T-cell (primary cell): ENCODE measurements at places on chromosomes 4 and X.
A peak's percentile ranks its signal among the peaks of the same experiment; 100 is the strongest.

GRCh38 chr4:82679531-82679930 is 117.7 kb upstream of the TMEM150C start:
- no peak overlapping the region for H3K27ac ChIP-seq
- no peak overlapping the region for H3K4me3 ChIP-seq
- H3K36me3 ChIP-seq = no peaks in the 10 kb centered on the region
- no peaks in the 10 kb centered on the region for H3K27me3 ChIP-seq
- DNase-seq = no peak
- no peaks in the 10 kb centered on the region for H3K4me1 ChIP-seq

GRCh38 chrX:115322375-115322774 is 32.9 kb downstream of the LUZP4 start:
- no peaks in the 10 kb centered on the region for H3K4me1 ChIP-seq
- H3K36me3 ChIP-seq = no peaks in the 10 kb centered on the region
- H3K27me3 ChIP-seq = no peaks in the 10 kb centered on the region
- no peak overlapping the region for H3K27ac ChIP-seq
- H3K4me3 ChIP-seq = no peak overlapping the region
- no peak for DNase-seq

- H3K4me1 ChIP-seq = no peaks in the 10 kb centered on the region
- no peaks in the 10 kb centered on the region for H3K27me3 ChIP-seq
- no peak overlapping the region for H3K4me3 ChIP-seq
- H3K27ac ChIP-seq = no peak overlapping the region
Measured at GRCh38 chrX:112008724-112009123, 73.9 kb downstream of the TRPC5 start.

GRCh38 chr4:181018913-181019312 is 1224.3 kb upstream of the TENM3 start:
- H3K36me3 ChIP-seq = no peaks in the 10 kb centered on the region
- H3K27me3 ChIP-seq = no peaks in the 10 kb centered on the region
- no peak for DNase-seq
- H3K4me3 ChIP-seq = no peak overlapping the region

- H3K4me3 ChIP-seq = no peak overlapping the region
- H3K27me3 ChIP-seq = no peaks in the 10 kb centered on the region
- no peaks in the 10 kb centered on the region for H3K4me1 ChIP-seq
- peaks cover 5% of the 10 kb centered on the region for H3K36me3 ChIP-seq
Measured at GRCh38 chr4:101065935-101066485, 281.3 kb downstream of the PPP3CA start.

DNA sequence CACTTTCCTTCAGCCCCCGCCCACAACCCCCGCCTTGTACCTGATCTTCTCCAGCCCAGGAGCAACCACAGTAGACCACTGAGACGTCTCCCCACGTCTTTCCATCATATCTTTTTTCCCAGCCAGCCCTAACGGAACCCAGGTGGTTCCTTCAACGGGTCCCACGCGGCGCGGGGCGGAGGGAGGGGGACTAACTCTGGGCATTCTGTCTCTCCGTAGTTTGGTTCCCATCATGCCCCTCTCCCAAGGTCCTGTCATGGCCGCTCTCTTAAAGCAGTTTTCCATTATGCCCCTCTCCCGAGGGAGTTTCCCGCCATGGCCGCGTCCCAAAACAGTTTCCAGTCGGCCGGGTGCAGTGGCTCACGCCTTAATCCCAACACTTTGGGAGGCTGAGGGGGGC is 21.5 kb upstream of the TBL1X start:
- no peaks in the 10 kb centered on the region for H3K4me1 ChIP-seq
- no peak for DNase-seq
- H3K36me3 ChIP-seq = no peaks in the 10 kb centered on the region
- H3K4me3 ChIP-seq = peak overlapping the region; percentile 24

- no peak overlapping the region for H3K27ac ChIP-seq
- H3K36me3 ChIP-seq = no peaks in the 10 kb centered on the region
- H3K4me1 ChIP-seq = no peaks in the 10 kb centered on the region
Measured at GRCh38 chr4:654503-654845, 19.6 kb downstream of the ATP5ME start.

GRCh38 chr4:35725131-35725530 is 519.2 kb downstream of the ARAP2 start:
- no peaks in the 10 kb centered on the region for H3K36me3 ChIP-seq
- H3K4me1 ChIP-seq = no peaks in the 10 kb centered on the region

- peaks cover 5% of the 10 kb centered on the region for H3K4me1 ChIP-seq
- H3K27ac ChIP-seq = no peak overlapping the region
- no peaks in the 10 kb centered on the region for H3K27me3 ChIP-seq
- DNase-seq = no peak
- H3K4me3 ChIP-seq = no peak overlapping the region
Measured at GRCh38 chr4:98728433-98728832, 70.0 kb upstream of the TSPAN5 start.

DNA sequence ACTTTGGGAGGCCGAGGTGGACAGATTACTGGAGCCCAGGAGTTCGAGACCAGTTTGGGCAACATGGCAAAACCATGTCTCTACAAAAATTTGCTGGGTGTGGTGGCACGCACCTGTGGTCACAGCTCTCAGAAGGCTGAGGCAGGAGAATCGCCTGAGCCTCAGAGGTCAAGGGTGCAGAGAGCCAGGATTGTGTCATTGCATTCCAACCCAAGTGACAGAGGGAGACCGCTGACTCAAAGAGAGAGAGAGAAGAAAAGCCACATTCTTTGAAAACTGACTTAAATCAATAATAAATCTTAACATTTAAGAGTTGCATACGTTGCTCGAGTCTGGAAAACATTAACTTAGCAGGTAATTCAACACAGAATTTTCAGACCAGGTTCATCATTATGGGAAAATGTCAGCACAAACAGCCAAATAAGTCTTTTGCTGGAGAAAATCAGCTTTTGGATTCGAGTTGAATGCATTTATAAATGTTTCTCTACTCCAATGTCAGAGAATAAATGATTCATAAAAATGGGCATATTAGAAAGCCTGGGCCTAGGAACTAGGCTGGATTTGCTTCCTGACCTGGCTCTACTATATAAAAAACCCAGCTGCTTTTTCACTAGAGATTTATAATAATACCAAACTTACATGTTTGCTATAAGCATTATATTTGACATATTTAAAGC is 68.3 kb upstream of the RBPJ start:
- no peaks in the 10 kb centered on the region for H3K27me3 ChIP-seq
- H3K4me1 ChIP-seq = no peaks in the 10 kb centered on the region
- H3K27ac ChIP-seq = no peak overlapping the region
- no peaks in the 10 kb centered on the region for H3K36me3 ChIP-seq
- no peak overlapping the region for H3K4me3 ChIP-seq

DNA sequence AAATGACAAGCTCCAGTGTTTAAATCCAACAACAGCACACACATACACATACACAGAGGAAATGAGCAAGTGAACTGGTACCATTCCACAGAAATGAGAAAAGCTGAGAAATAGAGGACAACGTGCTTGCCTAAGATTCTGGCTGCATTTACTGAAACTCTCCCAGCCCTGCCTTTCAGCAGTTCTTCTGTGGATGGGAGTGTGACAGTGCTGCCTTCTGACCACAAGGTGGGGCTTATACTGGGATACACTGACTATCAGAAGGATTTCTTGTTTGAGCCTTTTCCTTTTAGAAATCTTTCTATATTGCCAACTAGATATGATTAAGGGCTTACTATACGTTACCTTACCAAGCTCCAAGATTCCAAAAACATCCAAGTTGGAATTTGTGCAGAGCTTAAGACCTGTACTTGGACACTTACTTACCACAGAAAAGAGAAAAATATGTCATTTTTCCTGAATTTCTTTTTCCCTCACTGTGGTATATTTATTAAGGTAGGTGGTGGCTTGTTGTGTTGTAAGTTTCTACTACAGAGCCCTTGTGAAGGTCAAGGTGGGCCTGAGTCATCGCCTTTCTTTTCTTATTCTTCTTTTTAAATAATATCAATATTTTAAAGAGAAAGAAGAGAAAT is 10.7 kb upstream of the CXCL8 start:
- no peak overlapping the region for H3K4me3 ChIP-seq
- no peaks in the 10 kb centered on the region for H3K27me3 ChIP-seq
- DNase-seq = no peak
